ENCODE measurements at places on chromosomes 16 and 17.

GRCh38 chr17:1003972-1004768 is 7.2 kb downstream of the TIMM22 start:
- DNase-seq: no peak

- peak; percentile 90 for DNase-seq
Observed at GRCh38 chr16:76059186-76059585, 218.0 kb upstream of the CNTNAP4 start.

DNA sequence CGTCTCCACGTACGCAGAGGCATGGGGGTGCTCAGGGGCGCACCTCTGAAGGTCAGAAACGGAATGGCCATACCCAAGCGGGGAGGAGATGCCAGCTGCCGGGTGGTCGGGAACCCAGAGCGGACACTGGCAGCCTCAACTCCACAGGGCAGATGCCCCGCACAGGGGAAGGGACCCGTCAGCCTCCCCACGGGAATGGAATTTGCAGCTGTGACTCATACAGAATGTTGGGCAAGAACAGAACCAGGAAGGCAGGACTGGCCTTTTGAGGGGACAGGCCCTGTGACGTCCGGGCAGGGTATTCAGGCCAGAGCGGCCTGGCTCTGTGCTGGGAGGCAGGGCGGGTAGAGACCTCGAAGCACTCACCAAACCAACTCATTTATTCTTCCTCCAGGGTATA is 7.5 kb downstream of the TK1 start:
- DNase-seq: peak; percentile 40

- no peak for DNase-seq
Observed at GRCh38 chr16:66369055-66369592, 2.6 kb downstream of the CDH5 start.

GRCh38 chr16:12600116-12600515 is 203.6 kb downstream of the CPPED1 start:
- no peak for DNase-seq

- no peak for DNase-seq
Observed at GRCh38 chr17:38425744-38426143, 2.5 kb upstream of the ARHGAP23 start.

GRCh38 chr17:76659928-76660655 is 16.5 kb upstream of the ST6GALNAC1 start:
- DNase-seq: no peak

GRCh38 chr16:89407282-89407924 is 83.0 kb downstream of the ANKRD11 start:
- DNase-seq: no peak

- DNase-seq: no peak
Observed at GRCh38 chr16:15735610-15736009, 85.6 kb downstream of the NDE1 start.

- DNase-seq: peak; percentile 23
Observed at GRCh38 chr17:21129023-21129681, 2.4 kb downstream of the DHRS7B start.

- no peak for DNase-seq
Observed at GRCh38 chr16:13911306-13911705, 8.6 kb upstream of the ERCC4 start.

DNA sequence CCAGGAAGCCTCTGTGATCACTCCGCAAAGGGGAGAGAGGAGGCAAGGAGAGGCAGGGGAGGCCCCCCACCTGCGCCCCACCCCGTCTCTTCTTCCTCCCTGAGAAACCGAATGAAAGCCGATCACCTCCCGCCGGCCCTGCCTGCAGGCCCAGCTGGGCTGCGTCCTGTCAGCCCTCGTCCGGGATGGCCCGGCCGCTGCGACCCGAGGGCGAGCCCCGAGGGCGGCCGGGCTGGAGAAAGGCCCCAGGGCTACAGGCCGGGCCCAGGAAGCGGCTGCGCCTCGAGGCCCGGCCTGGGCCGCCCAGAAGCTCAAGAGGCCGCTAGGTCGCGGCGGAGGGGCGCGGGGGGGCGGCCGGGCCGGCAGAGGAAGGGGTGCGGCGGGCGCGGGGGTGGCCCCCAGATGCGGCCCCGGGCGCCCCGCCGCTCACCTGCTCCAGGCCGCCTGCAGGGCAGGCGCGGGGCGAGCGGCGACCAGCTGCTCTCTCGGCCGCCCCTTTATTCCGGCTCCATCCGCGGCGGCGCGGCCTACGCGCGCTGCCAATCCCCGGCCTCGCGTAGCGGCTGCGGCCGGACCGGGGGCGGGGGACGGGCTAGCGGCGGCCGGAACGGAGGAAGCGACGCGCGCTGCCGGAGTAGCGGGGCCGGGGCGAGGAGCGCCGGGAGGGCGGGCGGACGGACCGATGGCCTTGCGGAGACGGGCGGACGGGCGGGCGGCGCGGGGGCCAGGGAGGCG is at the start of gene ZNF319:
Gene ZNF319 (minus strand): TSS at position 702 of the 735 bp plus-strand sequence. CDS start 2,407 bp downstream, outside the sequence.
- no peak for DNase-seq

- DNase-seq: no peak
Observed at GRCh38 chr16:82150549-82150948, 19.5 kb downstream of the MPHOSPH6 start.

DNA sequence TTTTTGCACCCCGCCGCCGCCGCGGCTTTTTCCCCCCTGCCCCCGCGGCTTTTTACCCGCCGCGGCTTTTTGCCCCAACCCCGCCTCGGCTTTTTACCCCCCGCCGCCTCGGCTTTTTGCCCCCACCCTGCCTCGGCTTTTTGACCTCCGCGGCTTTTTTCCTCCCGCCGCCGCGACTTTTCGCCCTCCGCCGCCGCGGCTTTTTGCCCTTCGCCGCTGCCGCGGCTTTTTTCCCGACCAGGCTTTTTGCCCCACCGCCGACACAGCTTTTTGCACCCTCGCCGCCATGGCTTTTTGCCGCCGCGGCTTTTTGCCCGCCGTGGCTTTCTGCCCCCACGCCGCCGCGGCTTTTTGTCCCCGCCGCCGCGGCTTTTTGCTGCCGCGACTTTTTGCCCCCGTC is 137.0 kb upstream of the TP53TG3D start:
- no peak for DNase-seq

- no peak for DNase-seq
Observed at GRCh38 chr17:54745239-54745638, 155.4 kb upstream of the TOM1L1 start.

DNA sequence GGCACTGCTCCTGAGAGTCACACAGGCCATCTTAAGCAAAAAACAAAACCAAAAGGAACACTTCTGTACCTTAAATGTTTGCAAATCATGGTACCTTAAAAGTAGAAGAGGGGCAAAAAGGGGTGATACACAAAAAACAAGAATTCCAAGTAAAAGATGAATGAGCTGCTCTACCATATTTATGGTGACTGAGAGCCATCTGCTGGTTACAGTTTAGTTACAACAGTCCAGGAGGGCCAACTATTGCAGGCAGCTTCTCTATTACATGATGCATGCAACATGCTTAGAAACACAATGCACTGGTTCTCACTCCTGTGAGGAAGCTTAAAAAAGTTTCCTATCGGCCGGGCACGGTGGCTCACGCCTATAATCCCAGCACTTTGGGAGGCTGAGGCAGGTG is 53.5 kb downstream of the STX8 start:
- no peak for DNase-seq

DNA sequence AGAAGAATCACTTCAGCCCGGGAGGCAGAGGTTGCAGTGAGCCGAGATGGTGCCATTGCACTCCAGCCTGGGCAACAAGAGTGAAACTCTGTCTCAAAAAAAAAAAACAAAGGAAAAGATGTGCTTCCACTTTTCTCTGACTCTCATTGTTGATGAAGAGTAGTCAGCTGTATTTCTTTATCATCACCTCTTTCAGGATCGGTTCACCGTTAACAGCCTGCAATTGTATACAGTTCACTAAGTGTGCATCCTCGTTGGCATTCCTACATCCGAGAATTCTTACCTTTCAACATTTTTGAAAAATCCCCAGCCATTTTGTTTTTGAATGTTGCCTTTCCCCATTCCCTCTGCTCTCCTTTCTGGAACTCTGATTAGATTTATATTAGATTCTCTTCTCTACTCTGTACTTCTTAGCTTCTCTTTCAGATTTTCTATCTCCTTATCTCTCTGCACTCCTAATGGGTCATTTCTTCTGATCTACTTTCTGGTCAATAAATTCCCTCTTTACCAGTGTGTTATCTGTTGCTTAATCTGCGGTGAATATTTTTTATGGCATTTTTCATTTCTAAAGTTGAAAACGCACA is 26.9 kb upstream of the ZC3H18 start:
- no peak for DNase-seq

GRCh38 chr17:5110816-5111215 is 862 bp downstream of the ZNF232 start:
- DNase-seq: no peak

DNA sequence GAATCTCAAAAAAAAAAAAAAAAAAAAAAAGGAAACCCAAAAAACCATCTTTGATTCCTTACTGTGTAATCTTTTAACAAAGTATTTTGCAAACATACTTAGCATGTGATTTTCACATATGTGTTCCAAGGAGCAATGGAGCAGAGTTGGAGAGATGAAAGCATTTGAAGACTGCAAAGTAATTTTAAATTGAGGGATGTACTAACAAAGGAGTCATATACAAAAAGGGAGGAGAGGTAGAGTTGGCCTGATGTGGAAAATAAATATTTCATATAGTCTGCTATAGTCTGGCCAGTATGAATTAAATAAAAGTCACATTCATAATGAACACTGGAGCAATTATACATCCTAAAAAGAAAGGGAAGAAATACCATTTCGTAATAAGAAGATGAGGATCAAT is 265.8 kb upstream of the TBX2 start:
- DNase-seq: no peak

- DNase-seq: no peak
Observed at GRCh38 chr16:26212599-26212998, 520.8 kb downstream of the HS3ST4 start.

- DNase-seq: no peak
Observed at GRCh38 chr16:73262931-73263330, 215.0 kb upstream of the ZFHX3 start.

GRCh38 chr16:7861891-7862582 is 529.4 kb downstream of the RBFOX1 start:
- DNase-seq: no peak

- no peak for DNase-seq
Observed at GRCh38 chr17:50832864-50833381, 2.5 kb upstream of the WFIKKN2 start.

Data from foreskin keratinocyte (primary cell).